Aortic smooth muscle cell (primary cell): ENCODE measurements at places on chromosomes 2 and 18. TPM values are rescaled to one million over a fixed set of nuclear protein-coding genes. Genes with fewer than 3 reads are reported as not detected.

The QPCT gene
- total RNA-seq: 2.5 and 3.6 TPM in 2 replicates

The IMMT gene
- 45.4 and 52.5 TPM in 2 replicates for total RNA-seq

The CCDC141 gene
- 2.6 and 7.9 TPM in 2 replicates for total RNA-seq

The RASGRP3 gene
- total RNA-seq: 2.5 and 3.4 TPM in 2 replicates

The GRHL1 gene
- 0.19 and 0.26 TPM in 2 replicates for total RNA-seq

The TMEM169 gene
- 0.40 and 0.56 TPM in 2 replicates for total RNA-seq
